Stomach (tissue), 19 donors: ENCODE measurements at places on chromosomes 12 and 14. TPM values are rescaled to one million over a fixed set of nuclear protein-coding genes. Genes with fewer than 3 reads are reported as not detected.

The CD27 gene
- 3.2 TPM for polyA plus RNA-seq

The KRT79 gene
- 0.15 TPM for polyA plus RNA-seq

The GPR162 gene
- 2.6 TPM for polyA plus RNA-seq

The RFX4 gene
- not detected for polyA plus RNA-seq

The LRP1-AS gene
- not detected for polyA plus RNA-seq

The HOXC12 gene
- polyA plus RNA-seq, result not detected

The DAO gene
- polyA plus RNA-seq, result not detected

The RPL10L gene
- polyA plus RNA-seq, result not detected
